NCI-H1417 (cell line): ENCODE measurements at places on chromosomes 5 and 9.

DNA sequence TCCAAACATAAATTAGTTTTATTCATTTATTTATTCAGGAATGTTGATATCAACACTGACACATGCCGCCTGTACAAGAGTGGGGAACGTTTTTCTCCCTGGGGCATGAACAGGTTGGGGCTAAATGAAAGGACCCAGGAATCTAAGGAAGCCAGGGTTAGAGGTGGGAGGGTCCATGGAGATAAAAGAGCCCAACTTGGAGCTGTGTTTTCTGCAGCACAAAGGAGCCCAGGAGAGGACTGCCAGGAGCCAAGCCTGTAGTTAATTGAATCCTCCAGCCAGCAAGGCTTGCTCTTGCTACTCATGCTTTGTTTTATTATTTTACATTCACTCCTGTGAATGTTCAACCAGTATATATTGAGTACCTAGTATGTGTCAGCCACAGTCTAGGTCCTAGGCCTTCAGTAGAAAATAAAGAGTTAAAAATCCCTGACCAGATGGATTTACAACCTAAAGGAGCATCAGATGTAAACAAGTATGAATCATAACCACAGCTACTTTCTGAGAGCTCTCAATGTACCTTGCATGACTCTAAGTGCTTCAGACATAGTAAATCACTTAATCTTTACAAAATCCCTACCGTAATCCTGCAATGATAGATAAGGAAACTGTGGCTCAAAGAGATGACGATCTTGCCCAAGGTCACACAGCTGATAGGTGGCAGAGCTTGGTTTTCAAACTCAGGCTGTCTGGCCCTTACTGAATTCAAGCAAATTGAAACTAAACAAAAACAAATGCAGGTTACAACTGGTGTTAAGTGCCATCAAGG, 69.8 kb downstream of the ASTN2 start:
- DNase-seq = no peak

GRCh38 chr5:113108485-113108884, 131.9 kb downstream of the DCP2 start:
- no peak for DNase-seq

DNA sequence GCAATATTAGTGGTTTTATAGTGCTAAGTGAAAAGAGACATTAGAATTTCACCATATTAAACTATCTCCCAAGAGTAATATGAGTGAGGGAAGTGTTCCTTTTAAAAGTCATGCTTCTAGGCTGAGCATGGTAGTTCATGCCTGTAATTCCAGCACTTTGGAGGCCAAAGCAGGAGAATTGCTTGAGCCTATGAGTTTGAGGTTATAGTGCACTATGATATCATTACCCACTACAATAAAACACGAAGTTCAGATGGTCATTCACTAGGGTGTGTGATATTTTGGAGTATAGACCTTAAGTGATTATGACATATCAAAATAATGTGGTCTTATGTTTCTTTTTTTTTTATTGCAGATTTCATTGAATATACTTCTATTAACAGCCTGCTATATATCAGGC, 6.7 kb downstream of the KIF2A start:
- DNase-seq = no peak

DNA sequence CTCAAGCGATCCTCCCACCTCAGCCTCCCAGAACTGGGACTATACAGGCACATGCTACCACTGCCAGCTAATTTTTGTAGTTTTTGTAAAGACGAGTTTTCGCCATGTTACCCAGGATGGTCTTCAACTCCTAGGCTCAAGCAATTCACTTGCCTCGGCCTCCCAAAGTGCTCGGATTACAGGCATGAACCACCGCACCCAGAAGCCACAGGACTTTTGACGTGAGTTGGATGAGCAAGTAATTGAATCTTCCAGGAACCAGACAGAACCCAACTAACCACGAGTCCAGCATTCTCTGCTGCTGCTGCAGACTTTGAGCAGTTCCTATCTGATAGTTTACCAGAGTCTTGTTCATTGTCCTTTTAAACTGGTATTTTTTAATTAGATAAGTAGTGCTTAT, 9.6 kb upstream of the ATP6V0E1 start:
- DNase-seq = no peak

GRCh38 chr9:114372921-114373448, 14.8 kb downstream of the AKNA start:
- no peak for DNase-seq

DNA sequence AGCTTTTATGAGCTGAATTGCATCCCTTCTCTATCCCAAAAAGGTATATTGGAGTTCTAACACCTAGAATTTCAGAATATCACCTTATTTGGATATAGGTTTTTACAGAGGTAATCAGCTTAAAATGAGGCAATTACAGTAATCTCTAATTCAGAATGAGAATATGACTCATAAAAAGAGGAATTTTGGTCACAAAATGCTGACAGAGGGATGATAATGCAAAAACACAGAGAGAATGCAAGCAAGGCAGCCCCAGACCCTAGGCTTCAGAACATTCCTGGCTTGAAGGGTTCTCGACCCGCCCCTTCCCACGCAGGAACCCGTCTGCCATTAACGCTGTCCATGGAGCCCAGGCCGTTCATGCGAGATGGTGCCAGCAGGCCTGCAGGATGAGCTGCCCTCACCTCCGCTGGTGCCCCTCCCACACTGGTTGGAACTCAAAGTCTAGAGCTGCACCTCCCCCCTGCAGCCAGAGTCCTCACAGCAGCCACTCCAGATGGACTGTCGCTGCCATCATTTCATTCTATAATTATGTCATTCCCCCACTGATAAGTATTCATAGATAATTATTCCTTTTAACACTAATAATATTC, 1173.4 kb upstream of the ACO1 start:
- no peak for DNase-seq

DNA sequence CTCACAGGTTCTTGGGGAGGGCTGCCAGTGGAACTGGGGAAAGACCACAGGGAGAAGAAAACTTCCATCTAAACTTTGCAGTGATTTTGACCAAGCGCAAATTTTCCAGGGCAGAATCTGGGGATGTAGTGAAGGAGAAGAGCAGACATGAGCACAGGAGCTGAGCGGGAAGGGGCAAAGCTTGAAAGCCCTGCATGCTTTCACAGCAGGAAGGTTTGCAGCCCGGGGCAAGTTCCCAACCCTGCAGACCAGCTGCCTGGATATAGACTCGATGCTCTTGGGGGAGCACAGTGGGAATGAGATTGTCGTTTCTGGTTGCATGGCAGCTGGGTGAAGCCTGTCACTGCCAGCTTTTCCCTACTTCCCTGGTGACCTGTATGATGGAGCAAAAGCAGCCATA, 276.8 kb upstream of the RORB start:
- no peak for DNase-seq

DNA sequence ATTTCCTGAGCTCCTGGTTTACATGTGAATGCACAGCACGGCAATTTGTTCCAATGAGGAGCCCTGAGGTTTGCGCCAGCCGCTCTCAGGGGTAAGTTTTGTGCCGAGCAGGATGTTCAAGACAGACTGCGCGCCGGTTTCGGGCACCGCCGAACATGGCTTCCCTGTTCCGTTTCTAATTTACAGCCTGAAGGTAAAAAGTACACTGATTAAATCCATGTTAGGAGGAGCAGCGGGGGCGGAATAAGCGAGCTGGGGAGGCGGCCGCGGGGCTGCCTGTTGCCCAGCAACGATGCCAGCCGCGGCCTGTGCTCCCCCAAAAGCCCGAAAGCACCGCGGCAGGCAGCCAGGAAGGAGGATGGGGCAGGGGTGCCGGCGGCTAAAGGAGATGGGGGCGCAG, 6.4 kb downstream of the SOWAHA start:
- DNase-seq = no peak

GRCh38 chr5:37696190-37697021, 143.4 kb downstream of the GDNF start:
- DNase-seq = no peak

- DNase-seq = peak; percentile 90
Observed at GRCh38 chr5:134904610-134905245, at the start of gene PCBD2. Gene PCBD2 (plus strand): TSS chr5:134905131. CDS start chr5:134905140, 9 bp downstream.

GRCh38 chr5:56696900-56697299, 118.4 kb upstream of the MAP3K1 start:
- peak; percentile 0 for DNase-seq

DNA sequence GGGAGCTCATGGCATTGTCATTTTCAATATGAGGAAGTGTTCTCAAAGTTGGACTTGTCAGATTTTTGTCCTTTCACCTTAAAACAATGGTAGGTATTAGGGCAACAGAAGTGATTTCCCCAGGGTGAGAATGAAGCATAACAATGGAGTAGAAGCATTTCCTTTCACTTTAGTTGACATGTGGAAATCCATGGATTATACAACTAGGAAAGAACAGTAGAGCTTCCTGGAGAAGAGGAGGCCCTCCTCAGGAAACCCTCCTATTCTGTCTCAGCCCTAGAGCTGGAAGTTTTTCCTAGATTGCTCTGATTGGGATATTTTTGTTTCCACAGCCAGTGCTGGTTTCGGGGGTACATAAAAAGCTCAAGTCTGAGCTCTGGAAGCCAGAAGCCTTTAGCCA, 13.8 kb upstream of the REEP2 start:
- no peak for DNase-seq

GRCh38 chr5:33854733-33855151, 37.0 kb downstream of the ADAMTS12 start:
- DNase-seq = no peak

GRCh38 chr9:2313512-2313911, 298.4 kb downstream of the SMARCA2 start:
- DNase-seq = no peak

DNA sequence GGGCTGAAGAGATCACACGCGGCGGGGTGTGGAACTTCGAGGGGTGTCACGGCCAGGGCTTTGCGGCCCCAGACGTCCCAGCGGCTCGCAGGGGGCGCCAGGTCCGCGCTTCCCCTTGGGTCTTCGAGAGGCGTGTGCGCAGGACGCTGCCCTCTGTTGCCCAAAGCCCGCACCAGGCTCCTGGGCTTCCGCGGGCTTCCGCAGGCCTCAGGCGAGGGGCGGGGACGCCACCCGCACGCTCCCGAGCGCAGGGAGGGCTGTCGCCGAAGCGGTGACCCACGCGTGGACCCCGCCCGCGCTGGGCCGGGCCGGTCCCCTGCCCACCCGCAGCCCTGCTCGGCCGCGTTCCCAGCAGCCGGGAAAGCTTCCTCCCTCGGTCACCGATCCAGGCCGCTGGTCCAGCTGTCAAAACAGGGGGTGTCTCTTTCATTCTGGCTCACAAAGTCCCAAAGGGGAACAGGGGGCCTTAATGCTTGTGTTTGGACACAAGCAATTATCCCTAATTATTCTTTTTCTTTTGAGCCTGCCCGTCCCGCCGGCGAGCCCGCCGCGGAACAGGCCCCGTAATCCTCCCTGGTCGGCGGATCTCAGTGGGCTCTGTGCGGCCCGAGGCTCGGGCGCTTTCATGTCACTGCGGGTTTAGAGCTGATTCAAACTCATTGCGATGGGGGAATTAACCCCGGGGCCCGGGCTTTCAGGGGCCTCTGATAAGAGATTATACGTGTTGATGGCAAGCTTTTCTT, 60.6 kb downstream of the TMEM174 start:
- DNase-seq = no peak
